Epithelial cell of prostate (primary cell): ENCODE measurements at places on chromosomes 2 and 18.

GRCh38 chr2:68854476-68854875 lies 16.7 kb downstream of the BMP10 start:
- no peak for DNase-seq

- no peak for DNase-seq
These were observed 16.3 kb downstream of the SNED1 start for GRCh38 chr2:241014764-241015163.

DNA sequence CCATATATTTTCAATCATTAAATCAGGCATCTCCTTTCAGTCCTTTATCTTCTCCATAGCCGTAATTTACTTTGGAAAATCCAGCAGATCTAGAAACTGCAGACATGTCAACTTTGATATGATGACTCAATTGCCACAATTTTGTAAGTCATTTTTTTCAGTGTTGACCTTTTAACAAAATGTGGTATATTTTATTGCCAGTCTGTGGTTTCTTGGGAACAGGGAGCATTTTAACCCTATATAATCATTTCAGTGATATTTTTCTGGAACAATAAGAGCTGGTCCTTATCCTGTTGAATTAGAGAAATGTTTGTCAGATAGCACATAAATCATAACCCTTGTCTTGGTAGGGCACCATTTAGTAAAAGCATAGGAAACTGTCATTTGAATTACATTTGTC lies 90.9 kb upstream of the UBXN4 start:
- DNase-seq: no peak

DNA sequence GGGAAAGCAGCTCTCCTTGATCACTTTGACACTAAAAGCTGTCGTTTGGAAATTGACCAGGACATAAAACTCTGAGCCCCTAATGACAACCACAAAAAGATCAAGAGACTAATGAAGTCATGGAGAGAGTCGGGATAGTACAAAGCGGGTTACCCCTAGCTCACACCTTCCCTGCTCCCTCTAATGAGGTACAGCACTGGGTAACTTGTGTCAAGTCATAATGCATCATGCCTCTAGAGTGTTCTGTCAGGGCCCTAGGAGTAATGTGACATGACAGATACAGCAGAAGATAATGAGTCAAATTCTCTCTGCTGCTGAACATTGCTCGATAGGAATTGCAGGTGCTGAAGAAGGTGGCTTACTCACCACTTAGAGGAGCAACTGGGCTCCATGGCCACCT lies 130.7 kb downstream of the AQP4 start:
- DNase-seq: no peak

DNA sequence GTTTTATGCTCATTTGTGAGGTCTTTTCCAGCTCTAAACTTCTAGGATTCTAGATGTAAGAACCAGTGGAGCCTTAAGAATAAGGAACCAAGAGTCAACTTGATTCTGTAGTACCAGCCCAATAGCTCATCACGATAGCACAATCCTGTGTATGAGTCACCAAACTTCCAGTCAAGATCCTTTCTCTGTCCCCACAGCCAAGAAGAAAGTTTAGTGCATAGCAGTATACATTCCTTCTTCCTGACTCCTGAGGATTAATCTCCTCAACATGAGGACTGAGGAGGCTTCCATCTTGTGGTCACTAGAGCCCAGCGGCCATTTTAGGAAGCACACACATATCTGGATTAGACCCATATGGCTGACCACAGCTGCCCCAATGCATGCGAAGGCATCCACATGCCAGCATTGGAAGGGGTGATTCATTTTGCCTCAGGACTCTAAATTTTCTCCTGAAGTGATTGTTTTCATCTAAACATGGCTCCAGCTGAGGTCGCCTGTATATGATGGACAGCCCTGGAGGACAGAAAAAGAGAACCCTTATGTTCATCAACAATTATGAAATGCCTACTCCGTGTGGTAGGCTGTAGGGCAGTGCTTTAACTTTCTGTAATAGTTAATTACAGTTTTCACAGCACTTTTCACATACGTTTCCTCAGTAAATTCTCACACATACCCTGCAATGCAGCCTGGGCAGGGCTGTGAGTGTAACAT lies 53.5 kb downstream of the RASGRP3 start:
- DNase-seq: peak; percentile 10

DNA sequence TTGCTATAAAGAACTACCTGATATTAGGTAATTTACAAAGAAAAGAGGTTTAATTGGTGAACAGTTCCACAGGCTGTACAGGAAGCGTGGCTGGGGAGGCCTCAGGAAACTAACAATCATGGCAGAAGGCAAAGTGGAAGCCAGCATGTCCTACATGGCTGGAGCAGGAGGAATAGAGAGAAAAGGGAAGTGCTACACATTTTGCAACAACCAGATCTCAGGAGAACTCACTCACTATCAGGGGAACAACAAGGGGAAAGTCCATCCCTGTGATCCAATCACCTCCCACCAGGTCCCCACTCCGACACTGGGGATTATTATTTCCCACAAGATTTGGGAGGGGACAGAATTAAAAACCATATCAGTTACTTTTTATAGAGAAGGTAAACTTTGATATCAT lies 273.5 kb upstream of the MMADHC start:
- no peak for DNase-seq

GRCh38 chr2:39837856-39838453 lies 58.9 kb upstream of the THUMPD2 start:
- no peak for DNase-seq

DNA sequence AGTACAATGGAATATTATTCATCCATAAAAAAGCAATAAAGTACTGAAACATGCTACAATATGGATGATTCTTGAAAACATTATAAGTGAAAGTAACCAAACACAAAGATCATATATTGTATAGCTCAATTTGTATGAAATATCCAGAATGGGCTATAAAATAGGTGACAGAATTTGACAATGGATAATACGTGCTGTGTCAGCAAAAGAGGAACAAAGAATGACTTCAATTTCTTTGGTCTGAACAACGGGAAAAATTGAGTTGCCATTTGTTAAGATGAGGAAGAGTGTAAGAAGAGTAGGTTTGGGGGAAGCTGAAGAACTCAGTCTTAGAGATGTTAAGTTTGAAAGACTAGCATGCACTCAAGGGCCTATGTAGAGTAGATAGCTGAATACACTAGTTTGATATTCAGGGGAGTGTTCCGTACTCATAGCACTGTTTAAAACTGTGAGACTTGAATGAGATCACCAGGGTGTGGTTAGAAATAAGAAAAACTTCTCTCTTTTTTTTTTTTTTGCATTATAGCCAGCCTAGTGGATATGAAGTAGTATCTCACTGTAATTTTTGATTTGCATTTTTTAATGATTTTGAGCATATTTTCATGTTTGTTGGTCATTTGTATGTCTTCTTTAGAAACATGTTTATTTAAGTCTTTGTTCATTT lies 213.6 kb downstream of the NR4A2 start:
- no peak for DNase-seq

- DNase-seq: no peak
These were observed 786.3 kb upstream of the FSHR start for GRCh38 chr2:49940626-49941025.

GRCh38 chr2:86785456-86785855 lies 5.3 kb downstream of the CD8A start:
- DNase-seq: no peak

GRCh38 chr2:128412181-128412871 lies 93.7 kb upstream of the HS6ST1 start:
- DNase-seq: no peak

- no peak for DNase-seq
These were observed 808.8 kb upstream of the POU3F3 start for GRCh38 chr2:104045071-104045470.

DNA sequence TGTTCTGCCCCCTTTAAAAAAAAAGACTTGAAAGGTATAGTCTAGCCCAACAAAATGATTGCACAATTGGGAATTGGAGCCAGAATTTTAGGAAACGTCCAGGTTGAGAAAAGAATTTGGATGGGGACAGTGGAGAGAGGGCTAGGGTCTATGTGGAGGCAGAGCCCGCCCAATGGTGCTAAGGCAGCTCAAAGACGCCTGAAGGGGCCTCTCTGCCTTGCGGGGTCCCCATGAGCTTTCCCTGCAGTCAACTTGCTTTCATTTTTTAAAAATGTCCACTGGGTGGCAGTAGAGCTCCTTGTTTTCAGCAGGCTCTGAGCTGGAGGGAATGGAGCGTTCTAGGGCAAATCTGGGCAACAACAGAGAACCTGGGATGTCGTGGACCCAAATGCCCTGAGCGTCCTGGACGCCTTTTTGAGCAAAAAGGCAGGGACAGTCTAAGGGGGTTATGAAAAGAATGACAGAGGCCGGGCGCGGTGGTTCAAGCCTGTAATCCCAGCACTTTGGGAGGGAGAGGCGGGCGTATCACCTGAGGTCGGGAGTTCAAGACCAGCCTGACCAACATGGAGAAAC lies 40.2 kb upstream of the ITM2C start:
- peak; percentile 10 for DNase-seq

DNA sequence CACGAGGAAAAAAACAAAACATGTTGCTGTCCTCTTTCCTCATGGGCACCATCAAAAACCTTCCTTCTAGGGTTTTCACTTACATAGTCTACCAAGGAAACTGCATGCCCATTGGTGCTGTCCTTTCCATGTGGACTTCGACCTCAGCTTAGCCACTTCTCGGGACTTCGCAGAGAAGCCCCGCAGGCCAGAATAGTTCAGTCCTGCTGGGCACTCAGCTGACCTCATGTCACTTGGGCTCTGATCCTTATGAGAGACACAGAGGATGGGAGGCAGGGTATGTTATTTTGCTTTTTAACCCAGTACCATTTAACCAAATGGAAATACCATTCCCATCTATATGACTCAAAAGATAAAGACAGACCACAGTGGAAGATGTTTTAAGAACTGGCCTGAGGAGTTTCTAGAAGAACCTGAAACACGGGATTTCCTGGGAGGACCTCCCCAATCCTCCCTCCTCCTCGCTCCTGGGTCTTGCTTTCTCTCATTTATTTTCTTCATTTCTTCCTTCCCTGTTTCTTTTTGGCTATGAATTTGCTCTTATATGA lies 28.4 kb downstream of the AAK1 start:
- DNase-seq: no peak

DNA sequence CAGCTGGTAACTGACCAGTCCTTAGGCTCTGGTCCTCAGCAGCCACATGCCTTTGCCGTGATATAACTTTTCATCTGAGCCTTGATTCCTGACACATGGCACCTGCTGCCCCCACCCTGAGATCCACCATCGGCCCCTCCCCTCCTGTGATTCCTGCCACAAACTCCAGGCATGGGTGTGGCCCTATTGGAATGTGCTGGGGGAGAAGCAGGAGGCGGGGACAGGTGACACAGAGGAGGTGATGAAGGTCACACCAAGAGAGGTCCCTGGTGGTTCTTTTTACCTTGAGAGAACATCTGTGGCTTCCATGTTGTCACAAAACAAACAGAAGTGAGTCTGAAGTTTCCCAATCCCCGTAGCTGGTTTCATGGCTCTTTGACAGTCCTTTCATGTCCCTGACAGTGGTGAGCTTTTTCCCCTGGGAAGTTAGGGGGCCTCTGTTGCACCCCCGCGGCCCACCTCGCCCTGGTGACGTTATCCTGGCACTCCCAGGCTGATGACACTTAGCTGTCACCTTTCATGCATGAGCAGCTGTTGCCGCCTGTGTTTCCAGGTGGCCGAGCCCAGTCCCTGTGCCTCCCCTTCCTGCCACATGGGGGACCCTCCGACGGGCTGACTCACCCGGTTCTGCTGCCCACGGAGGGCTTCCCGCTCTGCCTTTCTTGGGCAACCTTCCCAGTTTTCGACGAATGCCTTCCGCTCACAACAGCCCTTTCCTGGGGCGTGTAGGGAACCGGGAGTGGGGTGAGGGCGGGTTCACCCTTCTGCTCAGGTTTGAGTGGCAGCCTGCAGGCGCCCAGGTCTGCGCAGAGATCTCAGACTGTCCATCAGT lies 66.3 kb upstream of the GLI2 start:
- no peak for DNase-seq

- peak; percentile 64 for DNase-seq
These were observed 216.9 kb downstream of the UXS1 start for GRCh38 chr2:105977212-105977611.

DNA sequence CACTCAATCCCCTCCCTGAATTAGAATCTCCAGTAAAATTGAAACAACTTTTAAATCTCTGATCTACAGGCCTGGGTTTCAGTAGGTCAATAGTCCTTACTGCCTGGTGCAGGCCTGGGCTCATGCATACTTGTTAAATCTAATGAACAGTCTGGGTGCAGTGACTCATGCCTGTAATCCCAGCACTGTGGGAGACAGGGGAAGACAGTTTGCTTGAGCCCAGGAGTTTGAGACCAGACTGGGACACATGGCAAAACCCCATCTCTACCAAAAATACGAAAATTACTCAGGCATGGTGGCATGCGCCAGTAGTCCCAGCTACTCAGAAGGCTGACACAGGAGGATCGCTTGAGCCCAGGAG lies 94.7 kb upstream of the SP3 start:
- DNase-seq: peak; percentile 53

- DNase-seq: no peak
These were observed 45.4 kb downstream of the LIMS1 start for GRCh38 chr2:108579623-108580022.

- no peak for DNase-seq
These were observed 54.2 kb downstream of the TSN start for GRCh38 chr2:121809607-121810006.

GRCh38 chr18:6546229-6546628 lies 131.5 kb upstream of the L3MBTL4 start:
- DNase-seq: peak; percentile 39

DNA sequence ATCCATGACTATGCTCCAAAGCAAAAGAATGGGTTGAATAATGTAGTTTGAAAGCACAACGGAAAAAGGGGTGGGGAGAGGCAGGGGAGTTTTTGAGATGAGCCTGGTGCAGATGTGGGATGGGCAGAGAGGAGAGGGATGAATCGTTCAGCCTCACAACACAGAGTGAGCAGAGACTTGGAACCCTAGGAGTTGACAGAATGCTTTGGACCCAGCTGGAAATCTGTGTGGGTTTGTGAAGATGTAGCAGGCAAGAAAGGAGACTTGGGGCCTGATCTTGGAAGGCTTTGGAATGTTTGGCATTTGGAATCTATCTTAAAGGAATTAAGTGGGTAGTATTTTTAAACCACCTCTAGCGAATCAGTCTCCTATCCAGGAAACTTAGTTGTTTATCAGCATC lies 66.0 kb upstream of the KCTD1 start:
- DNase-seq: no peak

GRCh38 chr2:52314231-52314630 lies 1282.3 kb upstream of the NRXN1 start:
- DNase-seq: no peak

DNA sequence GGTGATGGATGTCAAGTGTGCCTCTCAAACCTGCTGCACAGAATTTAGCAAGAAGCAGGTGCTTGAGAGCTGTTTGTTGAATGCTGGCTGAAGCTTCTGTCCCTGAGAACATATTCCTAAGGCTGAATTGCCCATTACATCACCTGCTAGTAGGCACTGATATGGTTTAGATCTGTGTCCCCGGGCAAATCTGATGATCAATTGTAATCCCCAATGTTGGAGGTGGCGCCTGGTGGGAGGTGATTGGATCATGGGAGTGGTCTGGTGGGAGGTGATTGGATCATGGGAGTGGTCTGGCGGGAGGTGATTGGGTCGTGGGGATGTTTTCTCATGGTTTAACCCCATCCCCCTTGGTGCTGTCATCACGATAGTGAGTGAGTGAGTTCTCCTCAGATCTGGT lies 128.0 kb downstream of the HRH4 start:
- no peak for DNase-seq

- DNase-seq: no peak
These were observed 265.2 kb upstream of the SPHKAP start for GRCh38 chr2:228446734-228447133.
